Spleen (tissue), 13 donors: ENCODE measurements at places on chromosomes 3 and 15. TPM values are rescaled to one million over a fixed set of nuclear protein-coding genes. Genes with fewer than 3 reads are reported as not detected.

- peaks cover 4% of the 10 kb centered on the region for H3K36me3 ChIP-seq
- no peak for DNase-seq
- no peaks in the 10 kb centered on the region for H3K27me3 ChIP-seq
- peaks cover 19% of the 10 kb centered on the region for H3K4me1 ChIP-seq
- no peak overlapping the region for H3K27ac ChIP-seq
Observed at GRCh38 chr3:119588112-119588511, 8.8 kb downstream of the ADPRH start.

GRCh38 chr15:99565299-99566156 is at the start of gene MEF2A:
Gene MEF2A, plus strand, starts transcription at chr15:99565984. Its CDS starts 67,136 bp downstream, at chr15:99633120.
- peaks cover 25% of the 10 kb centered on the region for H3K4me1 ChIP-seq
- peak within 1 kb of the TSS; percentile 70 for H3K4me3 ChIP-seq
- no peaks in the 10 kb centered on the region for H3K36me3 ChIP-seq
- peak; percentile 98 for DNase-seq
- H3K27me3 ChIP-seq: no peaks in the 10 kb centered on the region
- peak within 1 kb of the TSS; percentile 97 for H3K27ac ChIP-seq

DNA sequence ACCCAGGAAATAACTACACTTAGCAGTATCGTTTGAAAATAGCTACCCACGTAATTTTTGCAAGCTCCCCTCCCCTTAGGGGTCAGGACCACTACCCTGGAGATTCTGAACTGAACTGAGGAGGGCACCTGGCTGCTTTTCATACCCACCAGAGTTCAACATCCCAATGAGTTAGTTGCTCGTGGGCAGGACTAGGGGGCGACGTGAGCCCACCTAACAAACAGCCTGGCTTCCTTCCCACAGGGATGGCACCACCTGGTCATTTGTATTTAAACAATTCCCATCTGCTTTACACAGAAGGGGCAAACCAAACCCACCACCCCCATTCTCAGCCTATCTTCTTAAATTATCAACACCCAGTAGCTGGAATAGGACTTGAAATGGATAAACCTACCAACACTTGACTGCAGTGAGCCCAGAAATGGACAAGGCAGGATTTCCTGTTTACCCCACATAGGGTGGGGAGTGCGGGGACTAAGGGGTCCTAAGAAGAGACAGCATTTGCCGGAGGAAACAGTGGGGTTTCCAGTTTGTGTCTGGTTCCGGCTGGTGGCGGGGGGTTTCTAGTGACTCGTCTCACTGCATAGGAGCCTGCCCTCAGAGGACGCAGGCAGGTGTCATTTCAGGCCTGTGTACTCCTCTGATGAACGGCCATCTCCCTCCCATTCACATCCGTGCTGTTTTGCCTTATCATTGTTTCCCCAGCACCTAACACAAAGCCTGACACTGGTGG is 11.6 kb upstream of the VGLL4 start:
- no peaks in the 10 kb centered on the region for H3K27me3 ChIP-seq
- H3K4me1 ChIP-seq: peaks cover 6% of the 10 kb centered on the region
- H3K4me3 ChIP-seq: no peak overlapping the region
- DNase-seq: no peak

GRCh38 chr3:112982710-112983109 is 7.8 kb upstream of the CD200R1 start:
- H3K4me1 ChIP-seq: peaks cover 27% of the 10 kb centered on the region
- no peak overlapping the region for H3K4me3 ChIP-seq
- H3K36me3 ChIP-seq: no peaks in the 10 kb centered on the region
- DNase-seq: no peak
- H3K27ac ChIP-seq: no peak overlapping the region
- H3K27me3 ChIP-seq: no peaks in the 10 kb centered on the region

- no peaks in the 10 kb centered on the region for H3K27me3 ChIP-seq
- DNase-seq: no peak
- H3K36me3 ChIP-seq: no peaks in the 10 kb centered on the region
- H3K4me3 ChIP-seq: no peak overlapping the region
- no peaks in the 10 kb centered on the region for H3K4me1 ChIP-seq
Observed at GRCh38 chr15:99907698-99908097, 174.5 kb upstream of the LYSMD4 start.

DNA sequence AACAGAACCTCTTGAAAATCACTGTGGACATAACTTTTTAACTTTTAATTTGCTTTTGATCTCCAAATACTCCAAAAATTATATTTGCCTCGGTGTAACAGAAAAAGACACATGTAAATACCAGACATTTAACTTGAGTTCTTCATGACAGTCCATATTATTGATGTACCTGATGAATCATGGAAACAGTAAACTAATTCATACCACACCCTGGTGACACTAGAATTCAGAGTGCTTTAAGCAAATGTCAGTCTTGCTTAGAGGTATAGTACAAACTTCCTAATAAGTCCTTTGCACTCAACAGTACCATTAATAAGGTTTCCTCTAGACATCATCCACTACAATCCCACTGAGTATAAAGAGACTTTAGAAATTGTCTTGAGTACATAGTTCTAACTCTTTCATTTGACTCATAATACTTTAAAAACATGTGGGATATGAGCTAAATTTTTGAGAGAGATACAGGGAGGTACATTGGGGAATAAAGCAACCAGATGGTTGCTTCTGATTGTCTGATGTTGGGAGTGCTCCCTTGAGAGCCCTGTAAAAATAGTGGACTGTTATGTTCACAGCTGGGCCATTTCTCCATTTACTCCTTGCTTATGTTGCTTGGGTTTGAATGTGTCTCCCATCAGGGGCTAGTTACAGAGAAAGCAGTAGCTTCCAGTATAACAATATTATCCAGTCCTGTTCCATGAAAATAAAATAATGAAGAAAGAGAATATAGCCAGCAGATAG is 175.7 kb downstream of the ALCAM start:
- no peaks in the 10 kb centered on the region for H3K27me3 ChIP-seq
- H3K4me1 ChIP-seq: no peaks in the 10 kb centered on the region
- H3K4me3 ChIP-seq: no peak overlapping the region
- H3K36me3 ChIP-seq: peaks cover 6% of the 10 kb centered on the region
- DNase-seq: no peak
- H3K27ac ChIP-seq: no peak overlapping the region

- peak overlapping the region; percentile 39 for H3K27ac ChIP-seq
- peaks cover 76% of the 10 kb centered on the region for H3K4me1 ChIP-seq
- H3K4me3 ChIP-seq: no peak overlapping the region
- no peak for DNase-seq
- no peaks in the 10 kb centered on the region for H3K27me3 ChIP-seq
Observed at GRCh38 chr3:71047616-71048531, 535.7 kb downstream of the FOXP1 start.

- no peak overlapping the region for H3K27ac ChIP-seq
- DNase-seq: no peak
- no peaks in the 10 kb centered on the region for H3K36me3 ChIP-seq
- no peak overlapping the region for H3K4me3 ChIP-seq
- peaks cover 52% of the 10 kb centered on the region for H3K4me1 ChIP-seq
Observed at GRCh38 chr3:45657853-45658252, 31.3 kb upstream of the SACM1L start.

DNA sequence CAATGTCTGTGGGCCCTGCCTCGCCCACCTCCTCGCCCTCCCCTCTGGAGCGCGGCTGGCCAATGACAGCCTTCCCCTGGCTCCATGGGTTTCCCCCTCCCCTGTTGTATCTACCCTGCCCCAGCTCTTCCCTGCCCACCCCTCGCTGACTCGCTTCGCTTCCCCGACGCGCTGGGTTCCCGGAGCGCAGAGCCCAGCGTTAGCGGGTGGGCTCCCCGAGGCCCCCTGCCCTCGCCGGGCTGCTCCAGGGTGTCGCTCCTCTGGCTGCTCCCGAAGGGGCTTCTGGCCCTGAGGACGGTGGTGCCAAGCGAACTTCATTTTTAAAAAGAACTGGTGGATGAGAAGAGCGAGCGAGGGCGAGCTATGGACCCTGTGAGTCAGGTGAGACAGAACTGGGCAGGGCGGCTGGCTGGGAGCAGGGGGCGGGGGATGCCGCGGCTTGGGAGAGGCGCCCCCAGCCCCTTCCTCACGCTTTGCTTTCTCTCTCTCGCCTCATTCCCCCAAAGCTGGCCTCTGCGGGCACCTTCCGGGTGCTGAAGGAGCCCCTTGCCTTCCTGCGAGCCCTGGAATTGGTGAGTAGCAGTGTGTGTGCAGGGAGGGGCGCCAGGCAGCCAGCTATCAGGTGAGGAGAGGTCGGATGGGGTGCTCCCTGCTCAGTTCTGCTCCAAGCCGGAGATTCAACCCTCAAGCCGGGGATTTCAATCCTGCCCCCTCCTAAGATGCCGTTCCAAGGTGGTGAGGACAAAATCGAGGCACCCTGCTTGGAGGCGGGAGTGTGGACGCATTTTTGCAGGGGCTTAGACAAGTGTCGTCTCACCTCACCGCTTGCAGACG is at the start of gene SYNPR:
Gene SYNPR, plus strand, starts transcription at position 138 of the 834 bp plus-strand sequence.
- no peaks in the 10 kb centered on the region for H3K4me1 ChIP-seq
- H3K27ac ChIP-seq: no peak within 1 kb of the TSS
- DNase-seq: no peak
- peaks cover 47% of the 10 kb centered on the region for H3K27me3 ChIP-seq
- no peak within 1 kb of the TSS for H3K4me3 ChIP-seq

- no peaks in the 10 kb centered on the region for H3K27me3 ChIP-seq
- no peaks in the 10 kb centered on the region for H3K36me3 ChIP-seq
- no peak for DNase-seq
- no peaks in the 10 kb centered on the region for H3K4me1 ChIP-seq
- no peak overlapping the region for H3K4me3 ChIP-seq
- H3K27ac ChIP-seq: no peak overlapping the region
Observed at GRCh38 chr3:108462899-108463298, 47.5 kb downstream of the MYH15 start.

- H3K27ac ChIP-seq: no peak overlapping the region
- no peaks in the 10 kb centered on the region for H3K27me3 ChIP-seq
- peaks cover 4% of the 10 kb centered on the region for H3K36me3 ChIP-seq
- no peak for DNase-seq
Observed at GRCh38 chr3:13063225-13063624, 10.0 kb downstream of the IQSEC1 start.

GRCh38 chr3:197297002-197297401 is 1.4 kb downstream of the DLG1 start:
- no peak for DNase-seq
- H3K4me1 ChIP-seq: peaks cover 10% of the 10 kb centered on the region
- H3K4me3 ChIP-seq: peak overlapping the region; percentile 83
- no peaks in the 10 kb centered on the region for H3K27me3 ChIP-seq
- peak overlapping the region; percentile 92 for H3K27ac ChIP-seq

GRCh38 chr3:77815467-77815866 is 775.6 kb downstream of the ROBO2 start:
- H3K27me3 ChIP-seq: no peaks in the 10 kb centered on the region
- no peak overlapping the region for H3K4me3 ChIP-seq
- no peaks in the 10 kb centered on the region for H3K36me3 ChIP-seq
- no peak for DNase-seq
- no peaks in the 10 kb centered on the region for H3K4me1 ChIP-seq

GRCh38 chr3:111846717-111847116 is 12.3 kb upstream of the PHLDB2 start:
- H3K4me3 ChIP-seq: no peak overlapping the region
- H3K36me3 ChIP-seq: no peaks in the 10 kb centered on the region
- H3K27me3 ChIP-seq: no peaks in the 10 kb centered on the region
- no peaks in the 10 kb centered on the region for H3K4me1 ChIP-seq
- DNase-seq: no peak
- H3K27ac ChIP-seq: no peak overlapping the region

GRCh38 chr15:38068626-38069391 is 134.4 kb downstream of the TMCO5A start:
- peaks cover 58% of the 10 kb centered on the region for H3K4me1 ChIP-seq
- peak overlapping the region; percentile 79 for H3K27ac ChIP-seq
- H3K4me3 ChIP-seq: no peak overlapping the region
- no peak for DNase-seq
- H3K27me3 ChIP-seq: no peaks in the 10 kb centered on the region

GRCh38 chr3:135147657-135148056 is 352.6 kb downstream of the EPHB1 start:
- no peaks in the 10 kb centered on the region for H3K4me1 ChIP-seq
- no peak for DNase-seq
- no peaks in the 10 kb centered on the region for H3K27me3 ChIP-seq
- H3K4me3 ChIP-seq: no peak overlapping the region

- no peak overlapping the region for H3K4me3 ChIP-seq
Observed at GRCh38 chr3:183584246-183584913, 28.9 kb upstream of the KLHL6 start.

GRCh38 chr3:139935866-139936817 is 1.2 kb downstream of the CLSTN2 start:
- H3K27me3 ChIP-seq: peaks cover 49% of the 10 kb centered on the region
- H3K27ac ChIP-seq: no peak overlapping the region
- H3K4me1 ChIP-seq: peaks cover 22% of the 10 kb centered on the region
- H3K36me3 ChIP-seq: no peaks in the 10 kb centered on the region

GRCh38 chr3:141830508-141830907 is 45.9 kb upstream of the ATP1B3 start:
- H3K27ac ChIP-seq: no peak overlapping the region
- H3K27me3 ChIP-seq: no peaks in the 10 kb centered on the region
- no peaks in the 10 kb centered on the region for H3K36me3 ChIP-seq

- peaks cover 47% of the 10 kb centered on the region for H3K4me1 ChIP-seq
- H3K4me3 ChIP-seq: no peak overlapping the region
- no peaks in the 10 kb centered on the region for H3K27me3 ChIP-seq
- DNase-seq: no peak
- H3K27ac ChIP-seq: no peak overlapping the region
Observed at GRCh38 chr3:44988073-44988472, 12.0 kb downstream of the EXOSC7 start.

- H3K27me3 ChIP-seq: no peaks in the 10 kb centered on the region
- H3K4me1 ChIP-seq: no peaks in the 10 kb centered on the region
- H3K4me3 ChIP-seq: no peak overlapping the region
- no peak overlapping the region for H3K27ac ChIP-seq
- H3K36me3 ChIP-seq: no peaks in the 10 kb centered on the region
Observed at GRCh38 chr3:117059067-117059955, 349.7 kb downstream of the TUSC7 start.

GRCh38 chr15:81111018-81111417 is 23.1 kb upstream of the CFAP161 start:
- DNase-seq: no peak
- H3K4me1 ChIP-seq: peaks cover 11% of the 10 kb centered on the region
- H3K27me3 ChIP-seq: peaks cover 6% of the 10 kb centered on the region
- no peak overlapping the region for H3K27ac ChIP-seq

GRCh38 chr15:69530991-69531664 is 78.5 kb downstream of the RPLP1 start:
- no peaks in the 10 kb centered on the region for H3K4me1 ChIP-seq
- H3K27me3 ChIP-seq: peaks cover 3% of the 10 kb centered on the region
- no peak overlapping the region for H3K27ac ChIP-seq
- no peak overlapping the region for H3K4me3 ChIP-seq
- DNase-seq: no peak

- no peaks in the 10 kb centered on the region for H3K27me3 ChIP-seq
- no peaks in the 10 kb centered on the region for H3K4me1 ChIP-seq
- peaks cover 17% of the 10 kb centered on the region for H3K36me3 ChIP-seq
- DNase-seq: no peak
- no peak overlapping the region for H3K27ac ChIP-seq
Observed at GRCh38 chr3:101643861-101644613, 32.9 kb downstream of the ZBTB11 start.

GRCh38 chr3:167918686-167919085 is 177.0 kb downstream of the GOLIM4 start:
- no peaks in the 10 kb centered on the region for H3K4me1 ChIP-seq
- H3K4me3 ChIP-seq: no peak overlapping the region
- H3K27me3 ChIP-seq: no peaks in the 10 kb centered on the region
- H3K27ac ChIP-seq: no peak overlapping the region

Gene FSIP1
- polyA plus RNA-seq: 0.12 TPM

Gene GCNT3
- not detected for polyA plus RNA-seq

Gene TRPM1
- 0.42 TPM for polyA plus RNA-seq

Gene ST8SIA2
- polyA plus RNA-seq: not detected

Gene ZKSCAN7
- 1.9 TPM for polyA plus RNA-seq

Gene LRIG1
- polyA plus RNA-seq: 10.6 TPM

Gene MLF1
- 2.7 TPM for polyA plus RNA-seq

Gene TIMP4
- polyA plus RNA-seq: 2.4 TPM

Gene SLC12A8
- 0.32 TPM for polyA plus RNA-seq

Gene GLDN
- polyA plus RNA-seq: 2.8 TPM

Gene SLC24A5
- polyA plus RNA-seq: not detected
